ENCODE measurements at places on chromosomes 12 and 14.

DNA sequence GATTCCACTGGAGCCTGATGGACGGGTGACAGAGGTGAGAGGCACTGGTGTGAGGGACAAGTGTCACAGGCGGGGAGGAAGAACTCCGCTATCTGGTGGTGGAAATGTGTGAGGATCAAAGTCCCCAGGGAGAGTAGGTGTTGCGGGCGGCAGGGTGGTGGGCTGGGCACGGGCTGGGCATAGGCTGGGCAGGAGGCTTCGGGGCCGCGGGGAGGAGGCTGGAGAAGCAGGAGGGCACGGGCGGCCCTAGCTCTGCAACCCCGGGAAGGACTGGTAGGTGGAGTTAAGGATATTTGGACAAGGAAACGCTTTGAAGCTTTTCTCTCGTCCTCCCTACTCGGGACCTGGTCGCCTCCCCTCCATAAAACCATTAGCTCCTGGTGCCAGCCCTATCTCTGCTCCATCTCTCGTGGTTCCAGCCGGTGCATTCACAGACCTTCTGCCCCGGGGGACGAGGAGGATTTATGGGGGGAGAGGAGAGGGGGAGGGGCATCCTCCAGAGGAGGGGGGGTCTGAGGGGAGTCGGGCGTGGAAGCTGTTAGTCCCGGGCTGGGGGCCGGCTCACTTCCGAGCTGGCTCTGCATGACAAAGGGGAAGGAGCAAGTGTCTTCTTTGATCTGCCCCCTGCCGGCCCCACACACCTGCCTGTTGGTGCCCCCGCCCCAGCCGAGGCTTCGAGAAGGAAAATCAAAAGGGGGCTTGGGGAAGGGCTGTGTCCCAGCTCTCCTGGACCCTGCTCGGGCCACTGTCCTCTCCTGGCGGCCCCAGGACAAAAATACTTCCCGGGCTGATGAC, 504 bp downstream of the WNT5B start:
- no peak for DNase-seq

DNA sequence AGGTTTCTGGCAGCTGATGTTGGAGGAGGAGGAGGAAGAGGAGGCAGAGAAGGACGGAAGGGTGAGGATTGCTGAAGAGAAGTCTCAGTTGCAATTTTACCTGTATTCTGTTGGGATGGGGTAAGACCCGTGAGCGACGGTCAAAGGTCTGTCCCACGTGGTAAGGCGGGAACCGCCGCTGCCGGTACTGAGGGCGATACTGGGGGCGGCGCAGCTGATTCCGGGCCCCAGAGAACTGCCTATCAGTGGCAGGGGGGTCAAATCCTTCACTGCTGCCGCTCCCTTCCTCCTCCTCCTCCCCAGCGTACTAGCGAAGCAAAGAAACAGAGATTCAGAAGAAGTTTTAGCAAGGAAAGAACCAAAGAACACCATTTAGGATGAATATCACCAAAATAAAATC, 13.3 kb downstream of the YBX3 start:
- no peak for DNase-seq

DNA sequence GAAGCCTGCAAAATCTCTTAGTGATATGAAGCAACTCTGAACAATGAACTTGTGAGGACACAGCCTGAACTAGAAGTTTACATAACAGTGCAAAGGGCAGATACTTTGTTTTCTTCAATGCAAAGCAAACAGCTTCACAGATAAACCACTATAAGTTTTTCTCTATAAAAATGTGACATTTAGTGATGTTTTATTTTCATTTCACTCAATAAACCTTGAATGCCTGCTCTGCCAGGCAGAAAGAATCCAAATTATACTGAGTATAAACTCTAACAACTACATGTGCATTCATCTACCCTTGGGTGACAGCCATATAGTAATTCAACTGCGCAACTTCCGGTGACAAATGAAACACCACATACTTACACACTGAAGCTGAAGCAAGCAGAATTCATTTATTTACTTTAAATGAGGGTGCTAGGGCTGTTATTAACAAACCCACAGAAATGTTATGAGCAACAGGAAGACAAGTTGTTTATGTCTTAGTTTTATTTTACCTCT, 10.3 kb downstream of the DCP1B start:
- no peak for DNase-seq

- DNase-seq, result no peak
Observed at GRCh38 chr12:44286336-44286735, 450.5 kb downstream of the TMEM117 start.

DNA sequence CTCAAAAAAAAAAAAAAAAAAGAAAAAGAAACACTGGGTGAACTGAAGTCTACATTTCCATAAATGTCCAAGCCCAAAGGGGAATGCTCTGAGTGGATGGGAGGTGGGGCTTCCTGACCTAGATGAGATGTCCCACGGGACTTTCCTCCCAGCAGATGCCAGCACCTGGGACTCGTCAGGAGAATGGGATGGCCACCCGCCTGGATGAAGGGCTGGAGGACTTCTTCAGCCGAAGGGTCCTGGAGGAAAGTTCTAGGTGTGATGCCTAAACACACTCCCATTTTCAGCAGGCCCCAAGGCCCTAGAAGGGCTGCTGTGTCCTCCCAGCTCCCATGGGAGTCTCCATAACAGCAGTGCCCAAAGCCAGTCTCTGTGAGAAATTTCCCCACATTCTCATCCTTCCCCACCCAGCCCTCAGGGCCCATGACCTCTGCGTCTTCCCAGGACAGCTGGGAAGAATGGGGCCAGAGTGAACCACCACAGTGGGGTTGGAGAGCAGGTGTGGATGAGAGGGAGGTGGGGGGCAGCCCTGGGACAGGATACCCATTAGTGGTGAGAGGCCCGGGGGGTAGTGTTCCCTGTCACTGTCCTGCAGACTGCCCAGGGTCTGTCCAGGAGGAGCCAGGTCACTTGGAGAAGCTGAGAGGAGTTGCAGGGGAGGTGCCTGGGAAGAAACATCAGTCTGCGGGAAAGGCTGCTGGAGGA, 7.1 kb upstream of the CPNE6 start:
- no peak for DNase-seq

- DNase-seq, result no peak
Observed at GRCh38 chr14:67955261-67955660, 135.7 kb downstream of the RAD51B start.

GRCh38 chr12:103844305-103844704, 3.3 kb upstream of the NT5DC3 start:
- no peak for DNase-seq

- no peak for DNase-seq
Observed at GRCh38 chr12:52557476-52557875, 4.5 kb upstream of the KRT71 start.

DNA sequence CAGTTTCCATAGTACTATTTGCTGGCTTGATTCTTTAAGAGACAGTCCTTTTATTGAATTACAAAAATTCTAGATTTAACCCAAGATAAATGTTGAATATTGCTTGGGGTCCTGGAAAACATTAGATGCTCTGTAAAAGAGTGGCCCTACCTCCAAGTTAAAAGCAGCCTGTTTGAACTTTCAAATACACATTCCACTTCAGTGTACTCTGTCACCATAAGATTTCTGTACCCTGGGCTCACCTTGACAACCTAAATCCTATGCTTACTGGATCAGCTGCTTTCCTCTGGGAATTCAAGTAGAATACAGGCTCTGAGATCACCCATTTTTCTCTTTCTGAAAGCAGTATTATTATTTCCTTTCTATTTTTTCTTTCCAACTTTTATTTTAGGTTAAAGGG, 107.7 kb upstream of the DCN start:
- no peak for DNase-seq

GRCh38 chr12:48084066-48084465, 21.8 kb downstream of the SENP1 start:
- DNase-seq, result no peak

GRCh38 chr12:55925870-55926737, 1.6 kb downstream of the PYM1 start:
- DNase-seq, result no peak

GRCh38 chr14:101817501-101818001, 56.0 kb downstream of the PPP2R5C start:
- DNase-seq, result no peak

DNA sequence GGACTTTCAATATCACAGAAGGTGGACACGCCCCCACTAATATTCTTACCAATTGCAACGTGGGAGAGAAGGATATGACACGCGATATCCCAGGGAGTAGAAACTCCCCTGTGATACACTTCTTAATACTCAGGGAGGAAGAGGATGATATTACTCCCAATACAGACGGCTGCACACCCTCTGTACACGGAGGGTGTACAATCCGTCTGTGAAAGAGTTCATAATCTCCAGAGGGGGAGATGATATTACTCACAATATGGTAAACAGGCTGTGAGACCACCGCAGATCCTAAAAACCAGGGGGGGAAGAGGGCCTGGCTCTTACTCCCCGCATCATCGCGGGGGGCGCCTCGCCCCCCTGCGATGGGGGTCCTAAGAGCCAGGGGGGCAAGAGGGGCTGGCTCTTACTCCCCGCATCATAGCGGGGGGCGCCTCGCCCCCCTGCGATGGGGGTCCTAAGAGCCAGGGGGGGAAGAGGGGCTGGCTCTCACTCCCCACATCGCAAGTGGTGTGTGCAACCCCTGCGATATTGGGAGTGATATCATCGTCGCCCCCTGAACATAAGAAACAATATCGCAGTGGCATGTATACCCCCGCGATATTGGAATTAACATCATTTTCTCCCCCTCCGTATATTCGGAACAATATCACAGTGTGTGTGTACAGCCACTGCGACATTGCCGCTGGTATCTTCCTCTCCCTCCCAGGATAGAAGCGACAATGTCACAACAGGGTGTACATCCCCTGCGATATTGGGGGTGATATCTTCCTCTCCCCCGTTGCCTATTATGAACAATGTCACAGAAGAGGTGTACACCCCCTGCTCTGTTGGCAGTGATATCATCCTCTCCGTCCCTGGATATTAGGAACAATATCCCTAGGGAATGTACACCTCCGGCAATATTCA, 8.9 kb upstream of the CLEC6A start:
- DNase-seq, result no peak

DNA sequence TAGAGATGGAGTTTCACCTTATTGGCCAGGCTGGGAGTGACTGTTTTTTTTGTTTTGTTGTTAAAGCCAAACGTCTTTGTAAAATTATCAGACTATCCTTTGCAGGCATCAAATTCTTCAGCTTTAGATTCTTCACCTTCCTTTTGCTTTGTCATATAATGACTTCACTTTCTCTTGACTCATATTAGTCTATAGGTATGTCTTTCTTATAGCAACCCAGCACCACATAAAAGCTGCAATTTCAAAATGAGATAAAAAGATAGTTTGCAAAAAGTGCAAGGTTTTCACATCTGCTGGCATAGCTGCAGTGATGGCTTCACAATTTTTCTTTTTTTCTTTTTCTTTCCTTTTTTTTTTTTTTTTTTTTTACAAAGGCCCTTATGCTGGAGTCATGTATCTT, 39.2 kb downstream of the COX16 start:
- no peak for DNase-seq

- no peak for DNase-seq
Observed at GRCh38 chr12:129651951-129652350, 251.9 kb downstream of the TMEM132D start.

DNA sequence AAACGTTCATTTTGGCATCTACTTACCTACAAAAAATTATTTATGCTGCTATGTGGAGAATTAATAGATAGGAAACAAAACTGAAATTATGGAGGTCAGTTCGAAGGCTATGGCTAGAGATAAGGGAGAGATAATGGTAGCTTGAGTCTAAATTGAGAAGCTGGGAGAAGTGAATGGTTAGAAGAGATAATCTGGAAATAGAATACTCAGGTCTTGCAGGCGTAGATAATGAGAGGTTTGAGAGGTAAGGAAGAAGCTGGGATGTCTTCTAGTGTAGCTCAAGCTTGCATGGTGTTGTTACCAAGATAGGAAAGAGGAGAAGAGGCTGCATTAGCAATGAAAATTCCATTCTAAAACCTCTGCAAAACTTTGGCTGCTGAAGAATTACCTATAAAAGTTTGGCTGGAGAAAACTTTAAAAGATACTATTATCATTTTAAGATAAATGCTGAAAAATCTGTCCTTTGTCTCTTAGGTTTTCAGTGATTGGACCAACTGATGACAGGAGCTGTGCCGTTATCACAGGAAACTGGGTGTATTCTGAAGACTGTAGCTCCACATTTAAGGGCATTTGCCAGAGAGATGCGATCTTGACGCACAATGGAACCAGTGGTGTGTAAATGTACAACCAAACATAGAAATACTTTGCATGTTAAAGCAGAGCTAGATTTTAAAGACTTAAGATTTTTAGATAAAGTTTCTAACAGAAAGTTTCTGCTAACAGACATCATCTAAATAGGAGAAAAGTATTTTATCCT, 14.1 kb downstream of the KLRF2 start:
- no peak for DNase-seq

- DNase-seq, result no peak
Observed at GRCh38 chr12:108237272-108237671, 101.8 kb downstream of the CMKLR1 start.

- no peak for DNase-seq
Observed at GRCh38 chr12:124147575-124147974, 147.3 kb upstream of the RFLNA start.

- no peak for DNase-seq
Observed at GRCh38 chr12:14841761-14842160, 1.6 kb downstream of the ART4 start.

- no peak for DNase-seq
Observed at GRCh38 chr12:102735104-102735503, 181.9 kb downstream of the PAH start.

DNA sequence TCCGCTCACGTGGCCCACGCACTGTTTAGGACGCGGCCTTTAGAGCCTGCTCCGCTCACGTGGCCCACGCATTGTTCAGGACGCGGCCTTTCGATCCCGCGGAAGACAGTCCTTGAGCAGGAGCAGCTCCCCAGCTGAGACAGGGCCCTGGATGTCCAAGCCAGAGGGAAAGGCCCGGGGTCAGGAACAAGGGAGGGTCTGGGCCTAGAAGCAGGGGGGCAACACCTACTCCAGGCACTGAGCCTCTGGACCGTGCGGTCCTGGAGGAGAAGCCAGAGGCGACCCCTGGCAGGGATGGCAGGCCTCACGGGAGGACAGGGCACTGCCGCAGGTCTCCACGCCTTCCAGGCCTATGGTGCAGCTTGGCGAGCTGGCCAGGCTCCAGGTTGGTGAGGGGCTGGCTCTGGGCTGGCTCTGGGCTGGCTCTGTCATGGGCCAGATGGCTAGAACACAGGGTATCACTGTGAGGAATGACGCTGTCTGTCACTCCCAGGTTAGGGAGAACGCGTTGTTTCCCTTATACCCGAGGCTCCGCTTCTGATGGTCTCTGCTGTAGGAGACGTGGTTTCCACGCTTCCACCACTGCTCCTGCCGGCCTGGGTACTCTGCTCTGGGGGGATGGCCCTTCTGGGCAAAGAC, 341.7 kb downstream of the TMEM121 start:
- DNase-seq, result no peak

- DNase-seq, result no peak
Observed at GRCh38 chr14:51248016-51248987, 8.3 kb downstream of the TMX1 start.

GRCh38 chr12:108722992-108723766, 8.1 kb downstream of the CORO1C start:
- DNase-seq, result no peak

- no peak for DNase-seq
Observed at GRCh38 chr14:72677664-72678063, 216.2 kb downstream of the DPF3 start.

DNA sequence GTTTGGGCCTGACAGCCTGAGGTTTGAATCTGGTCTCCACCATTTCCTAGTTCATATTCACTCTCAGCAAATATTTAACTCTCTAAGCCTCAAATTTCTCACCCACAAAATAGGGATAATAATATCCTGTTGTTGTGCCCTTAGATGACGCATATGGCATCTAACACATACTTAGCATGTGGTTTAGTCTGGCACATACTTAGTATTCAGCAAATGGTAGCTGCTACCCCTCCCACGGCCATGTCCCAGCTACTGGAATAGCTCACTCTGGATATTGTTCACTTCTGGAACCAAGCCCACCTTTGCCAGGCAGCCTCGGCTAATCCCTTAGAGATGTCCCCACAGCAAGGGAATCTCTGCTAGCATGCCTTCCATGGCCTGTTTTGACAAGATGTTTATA, 53.3 kb downstream of the BICD1 start:
- no peak for DNase-seq
